ENCODE measurements at places on chromosomes 16 and 17.

GRCh38 chr17:75535119-75535537 lies 9.6 kb downstream of the LLGL2 start:
- no peak for DNase-seq

GRCh38 chr16:4244254-4245076 lies 2.6 kb upstream of the SRL start:
- no peak for DNase-seq

DNA sequence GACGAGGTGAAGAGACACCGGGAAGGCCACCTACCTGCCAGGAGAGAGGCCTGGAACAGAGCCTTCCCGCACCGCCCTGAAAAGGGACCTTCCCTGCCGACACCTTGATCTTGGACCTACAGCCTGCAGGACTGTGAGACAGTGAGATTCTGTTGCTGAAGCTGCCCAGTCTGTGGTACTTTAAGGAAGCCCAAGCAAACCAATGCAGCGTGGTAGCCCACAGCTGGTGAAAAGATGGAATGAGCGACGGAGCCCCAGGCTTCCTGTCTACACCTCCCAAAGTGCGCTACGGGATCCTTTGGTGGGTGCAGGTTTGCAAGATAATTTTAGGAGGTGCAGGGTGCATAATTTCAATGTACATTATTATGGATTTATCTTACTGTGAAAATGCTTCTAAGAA lies 33.9 kb downstream of the TNFRSF13B start:
- no peak for DNase-seq

DNA sequence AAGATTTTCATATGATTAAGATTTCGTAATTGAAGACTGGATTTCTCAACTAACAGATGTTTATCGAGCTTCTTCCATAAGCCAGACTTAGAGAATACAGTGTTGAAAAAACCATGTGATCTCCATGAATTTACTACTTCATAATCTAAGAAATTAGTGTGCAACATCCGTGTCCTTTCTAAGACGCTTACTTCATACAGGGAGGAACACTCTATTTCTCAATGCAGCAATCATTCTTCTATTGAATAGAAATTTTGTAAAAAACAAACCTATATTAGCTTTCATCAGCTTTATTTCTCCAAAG lies 946.3 kb downstream of the KCNJ2 start:
- DNase-seq = no peak

DNA sequence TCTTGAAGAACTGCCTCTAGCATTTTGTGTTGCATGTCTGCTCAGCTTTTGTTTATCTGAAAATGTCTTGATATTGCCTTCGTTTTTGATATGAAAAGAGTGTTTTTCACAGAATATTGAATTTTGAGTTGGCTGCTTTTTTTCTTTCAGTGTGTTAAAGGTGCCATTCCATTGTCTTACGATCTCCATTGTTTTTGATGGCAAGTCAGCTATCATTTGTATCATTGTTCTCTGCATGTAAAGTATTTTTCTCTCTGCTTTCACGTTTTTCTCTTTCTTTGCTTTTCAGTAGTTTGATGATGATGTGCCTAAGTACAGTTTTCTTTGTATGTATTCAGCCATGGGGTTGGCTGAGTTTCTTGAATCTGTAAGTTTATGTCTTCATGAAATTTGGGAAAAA lies 57.0 kb downstream of the AIPL1 start:
- no peak for DNase-seq
